ENCODE measurements at places on chromosomes 5 and 9. TPM values are rescaled to one million over a fixed set of nuclear protein-coding genes. Genes with fewer than 3 reads are reported as not detected.

Gene TXNDC8
- not detected for polyA plus RNA-seq

Gene LAMC3
- 0.07 TPM for polyA plus RNA-seq

Gene NUTM2G
- polyA plus RNA-seq = not detected

Gene GNG10
- 26.3 TPM for polyA plus RNA-seq

Gene PCDHB2
- 0.58 TPM for polyA plus RNA-seq

Gene EHMT1
- 45.1 TPM for polyA plus RNA-seq

Gene NR5A1
- 0.15 TPM for polyA plus RNA-seq

Gene SLC6A3
- 0.04 TPM for polyA plus RNA-seq

Gene PPP2R2B
- 0.06 TPM for polyA plus RNA-seq

Gene SHOC1
- polyA plus RNA-seq = not detected

Gene BNC2
- 0.49 TPM for polyA plus RNA-seq

Gene LURAP1L
- polyA plus RNA-seq = 3.1 TPM

Gene LRRC26
- not detected for polyA plus RNA-seq

Gene RETREG1
- polyA plus RNA-seq = 14.6 TPM

All from heart right ventricle (tissue), 16 donors.